Keratinocyte (primary cell): ENCODE measurements at places on chromosomes 5 and 9.

DNA sequence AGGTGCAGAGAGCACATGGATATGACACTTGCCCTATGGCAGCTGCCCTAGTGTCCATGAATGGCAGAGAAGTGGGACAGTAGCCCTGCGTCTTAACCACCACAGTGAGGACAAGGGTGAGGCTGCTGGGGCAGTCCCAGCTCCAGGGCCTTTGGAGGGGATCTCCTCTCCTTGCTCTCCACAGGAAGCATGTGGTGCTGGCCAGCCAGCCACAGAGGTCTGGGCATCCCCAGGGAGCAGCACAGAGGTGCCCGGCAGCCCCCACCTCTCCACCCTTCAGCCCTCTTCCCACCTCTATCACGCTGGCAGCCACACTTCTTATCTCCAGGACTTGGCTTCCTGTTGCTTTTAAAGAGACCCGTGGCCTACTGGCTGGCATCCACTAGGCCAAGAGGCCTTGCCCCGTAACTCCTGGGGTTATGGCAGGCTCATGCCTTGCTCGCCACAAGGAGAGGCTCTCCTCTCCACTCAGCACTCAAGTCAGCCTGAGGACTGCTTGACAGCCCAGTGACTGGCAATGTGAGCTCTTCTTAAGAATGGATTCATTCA lies 21.9 kb downstream of the CSF2 start:
- no peak for DNase-seq

DNA sequence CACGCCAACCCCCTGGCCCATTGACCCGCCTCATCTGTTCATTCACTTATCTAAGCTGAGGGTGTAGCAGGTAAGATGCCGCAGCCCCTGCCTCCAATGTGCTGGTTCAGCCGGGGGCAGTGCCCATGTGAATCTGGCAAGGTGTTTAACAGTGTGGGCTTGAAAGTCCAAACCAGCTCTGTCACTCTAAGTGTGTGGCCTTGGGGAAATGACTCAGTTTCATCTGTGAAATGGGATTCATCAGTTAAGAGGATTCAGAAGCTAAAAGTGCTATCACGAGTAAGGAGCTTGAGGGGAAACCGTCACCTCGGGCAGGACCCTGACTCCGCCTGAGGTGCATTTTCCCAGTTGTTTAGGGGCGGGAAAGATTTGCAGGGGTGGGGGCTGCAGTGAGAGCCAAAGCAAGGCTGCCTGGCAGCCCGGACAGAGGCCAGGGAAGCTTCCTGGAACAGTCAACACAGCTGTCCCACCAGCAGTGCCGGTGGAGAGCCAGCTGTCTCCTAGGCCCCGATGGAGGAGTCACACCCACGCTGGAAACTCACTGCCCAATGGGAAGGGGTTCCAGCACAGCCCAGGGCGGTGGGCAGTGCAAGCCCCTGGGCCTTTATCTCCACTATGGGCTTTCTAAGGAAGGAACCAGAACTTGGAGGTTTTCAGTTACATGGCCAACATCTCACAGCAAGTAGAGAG lies 9.7 kb upstream of the URM1 start:
- DNase-seq = no peak

- no peak for DNase-seq
These were observed 352.3 kb upstream of the CCNH start for GRCh38 chr5:87765009-87765408.

DNA sequence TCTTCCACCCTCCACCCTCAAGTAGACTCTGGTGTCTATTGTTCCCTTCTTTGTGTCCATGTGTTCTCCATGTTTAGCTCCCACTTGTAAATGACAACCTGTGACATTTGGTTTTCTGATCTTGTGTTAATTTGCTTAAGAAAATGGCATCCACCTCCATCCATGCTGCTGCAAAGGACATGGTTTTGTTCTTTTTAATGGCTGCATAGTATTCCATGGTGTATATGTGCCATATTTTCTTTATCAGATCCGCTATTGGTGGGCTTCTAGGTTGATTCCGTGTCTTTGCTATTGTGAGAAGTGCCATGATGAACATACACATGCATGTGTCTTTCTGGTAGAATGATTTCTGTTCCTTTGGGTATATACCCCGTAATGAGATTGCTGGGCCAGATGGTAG lies 163.4 kb upstream of the ITGA1 start:
- no peak for DNase-seq

DNA sequence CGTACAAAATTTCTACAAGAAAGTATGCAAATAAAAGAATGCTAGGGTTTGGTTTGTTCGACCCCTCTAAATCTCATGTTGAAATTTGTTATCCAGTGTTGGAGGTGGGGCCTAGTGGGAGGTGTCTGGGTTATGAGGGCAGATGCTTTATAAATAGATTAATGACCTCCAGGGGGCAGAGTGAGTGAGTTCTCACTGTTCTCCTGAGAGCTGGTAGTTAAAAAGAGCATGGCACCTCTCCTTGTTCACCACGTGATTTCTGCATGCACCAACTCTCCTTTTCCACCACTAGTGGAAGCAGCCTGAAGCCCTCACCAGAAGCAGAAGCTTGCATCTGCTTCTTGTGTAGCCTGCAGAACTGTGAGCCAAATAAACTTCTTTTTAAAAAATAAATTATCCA lies 50.4 kb upstream of the FAM170A start:
- no peak for DNase-seq

DNA sequence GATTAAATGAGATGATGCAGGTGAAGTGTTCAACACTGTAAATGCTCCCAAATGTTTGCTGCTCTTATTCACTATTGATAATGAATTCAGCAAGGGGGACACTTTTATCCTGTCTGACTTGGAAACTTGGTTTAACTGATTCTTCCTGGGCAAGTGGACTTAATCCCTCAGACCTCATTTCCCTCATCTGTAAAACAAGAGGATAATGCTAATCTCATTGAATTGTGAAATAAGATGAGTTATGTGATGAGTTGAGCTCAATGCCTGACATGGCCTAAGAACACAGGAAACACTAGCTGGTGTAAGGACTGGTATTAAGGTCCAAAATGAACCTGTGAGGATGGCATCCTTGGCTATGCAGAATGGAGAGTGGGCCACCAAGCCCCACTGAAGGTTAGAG lies 23.3 kb downstream of the TNFSF15 start:
- DNase-seq = no peak

GRCh38 chr9:112348257-112349007 lies 15.0 kb upstream of the PTBP3 start:
- DNase-seq = no peak

GRCh38 chr5:105877592-105877991 lies 1793.1 kb downstream of the EFNA5 start:
- no peak for DNase-seq

- DNase-seq = no peak
These were observed 78.1 kb downstream of the ADAMTS2 start for GRCh38 chr5:179267071-179267670.

DNA sequence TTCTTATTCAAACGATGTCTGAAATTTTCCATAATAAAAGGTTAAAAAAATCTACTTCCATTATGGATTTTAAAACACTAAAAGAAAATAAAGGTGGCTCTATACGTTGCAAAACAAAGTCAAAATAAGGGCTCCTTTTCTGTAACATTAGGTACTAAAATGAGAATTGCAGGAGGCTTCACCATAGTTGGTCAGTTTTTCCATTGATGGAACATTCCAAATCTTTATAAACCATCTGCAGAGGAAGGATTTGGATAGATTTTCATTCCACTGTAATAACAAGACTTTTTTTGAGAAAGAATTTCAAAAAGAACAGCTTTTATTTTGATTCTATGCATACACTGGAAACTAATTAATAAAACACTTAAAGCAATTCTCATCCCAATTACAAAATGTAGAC lies 145.6 kb downstream of the LURAP1L start:
- no peak for DNase-seq

GRCh38 chr9:100170556-100170955 lies 71.5 kb downstream of the INVS start:
- no peak for DNase-seq

GRCh38 chr9:33468797-33469621 lies 4.7 kb downstream of the NOL6 start:
- no peak for DNase-seq

- no peak for DNase-seq
These were observed 158.0 kb downstream of the DMRT2 start for GRCh38 chr9:1208157-1208556.

GRCh38 chr5:82106207-82106606 lies 134.4 kb downstream of the ATG10 start:
- DNase-seq = no peak

GRCh38 chr9:90420211-90420610 lies 222.4 kb downstream of the DIRAS2 start:
- DNase-seq = no peak

DNA sequence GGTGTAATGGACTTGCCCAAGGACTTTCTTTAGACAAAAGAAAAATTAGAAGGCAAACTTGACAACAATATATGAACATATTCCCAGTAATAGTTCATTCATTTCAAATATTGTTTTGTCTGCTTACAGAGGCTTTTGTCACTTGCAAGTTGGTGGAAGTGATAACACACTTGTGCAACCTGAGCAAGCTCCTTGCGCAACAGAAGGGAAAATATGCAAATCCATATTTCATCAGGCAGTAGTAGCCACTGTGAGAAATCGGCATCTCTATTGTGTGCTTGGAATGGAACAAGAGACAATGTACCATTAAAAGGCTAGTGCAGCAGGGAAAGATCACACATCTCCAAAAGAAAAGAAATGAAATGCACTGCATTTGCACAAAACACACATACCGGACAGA lies 125.3 kb upstream of the RASEF start:
- no peak for DNase-seq
